Stimulated activated CD4-positive, alpha-beta T cell treated with anti-CD3 and anti-CD28 coated beads, Interleukin-1b, Interleukin-23, amount 100 ng/mL, for 1 hour (primary cell): ENCODE measurements at places on chromosomes 4 and X.

DNA sequence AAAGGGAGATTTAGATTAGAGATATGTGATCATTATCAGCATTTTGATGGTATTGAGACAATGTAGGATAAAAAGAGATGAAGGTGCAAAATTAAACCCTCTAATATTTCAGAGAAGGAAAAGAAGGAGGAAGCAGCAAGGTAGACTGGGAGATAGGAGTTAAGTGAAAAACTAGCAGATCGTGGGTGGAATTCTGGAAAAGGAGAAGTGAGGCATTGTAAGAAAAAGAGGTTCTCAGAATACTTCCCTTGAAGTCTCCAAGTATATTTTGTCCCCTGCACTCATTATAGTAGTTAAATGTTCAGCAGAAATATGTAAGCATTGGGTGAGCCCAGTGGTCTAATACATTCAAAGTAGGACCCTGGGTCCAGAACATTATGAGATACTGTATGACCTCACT, 30.3 kb downstream of the COPS4 start:
- no peak for DNase-seq

DNA sequence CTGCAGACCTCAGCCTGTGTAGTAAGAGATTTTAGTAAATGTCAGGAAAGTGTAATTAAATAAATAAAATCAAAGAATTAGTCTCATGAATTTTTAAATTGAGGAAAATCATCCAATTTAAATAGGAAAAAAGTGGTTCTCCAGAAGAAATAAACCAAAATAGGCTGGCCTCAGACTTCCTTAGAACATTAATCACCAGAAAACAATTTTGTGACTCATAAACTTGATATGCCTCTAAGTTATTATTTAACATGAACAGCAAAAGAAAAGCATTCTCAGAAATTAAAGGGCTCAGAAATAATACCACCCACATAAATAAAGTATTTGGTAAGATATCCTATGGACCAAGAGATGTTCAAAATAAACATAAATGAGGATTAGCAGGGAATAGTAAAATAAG, 14.3 kb downstream of the FAM47B start:
- no peak for DNase-seq

- no peak for DNase-seq
Observed at GRCh38 chr4:53515076-53515475, 76.2 kb downstream of the LNX1 start.

- no peak for DNase-seq
Observed at GRCh38 chr4:79611026-79611425, 203.0 kb upstream of the GK2 start.

DNA sequence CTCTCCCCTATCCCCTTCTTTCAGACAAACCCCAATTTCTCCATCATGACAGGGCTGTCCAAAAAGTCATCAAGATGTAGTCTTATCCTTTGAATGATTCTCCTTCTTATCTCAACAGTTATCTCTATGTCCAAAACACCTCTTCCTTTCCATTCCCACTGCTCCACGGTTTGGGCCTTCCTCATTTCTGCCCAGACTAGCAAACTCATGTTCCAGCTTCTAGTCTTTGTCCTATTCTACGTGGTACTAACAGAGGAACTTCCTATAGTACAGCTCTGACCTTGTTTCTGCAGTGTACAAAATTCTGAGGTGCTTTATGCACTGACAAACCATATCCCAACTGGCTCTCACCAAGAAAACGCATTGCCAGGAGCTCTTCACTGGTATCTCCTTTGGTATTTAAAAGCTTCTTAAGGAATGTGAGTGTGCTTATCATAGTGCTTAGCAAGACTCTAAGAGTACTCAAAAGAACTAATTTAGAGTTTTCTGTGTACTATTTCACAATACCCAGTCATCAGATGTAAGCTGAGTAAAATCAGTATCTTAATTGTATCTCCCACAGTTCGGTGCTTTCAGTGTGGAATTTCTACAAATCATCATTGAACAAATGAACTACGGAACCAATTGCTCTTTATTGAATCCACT, 65.5 kb downstream of the MAML3 start:
- DNase-seq, result no peak

GRCh38 chr4:7001271-7001670, 41.9 kb upstream of the TADA2B start:
- no peak for DNase-seq

DNA sequence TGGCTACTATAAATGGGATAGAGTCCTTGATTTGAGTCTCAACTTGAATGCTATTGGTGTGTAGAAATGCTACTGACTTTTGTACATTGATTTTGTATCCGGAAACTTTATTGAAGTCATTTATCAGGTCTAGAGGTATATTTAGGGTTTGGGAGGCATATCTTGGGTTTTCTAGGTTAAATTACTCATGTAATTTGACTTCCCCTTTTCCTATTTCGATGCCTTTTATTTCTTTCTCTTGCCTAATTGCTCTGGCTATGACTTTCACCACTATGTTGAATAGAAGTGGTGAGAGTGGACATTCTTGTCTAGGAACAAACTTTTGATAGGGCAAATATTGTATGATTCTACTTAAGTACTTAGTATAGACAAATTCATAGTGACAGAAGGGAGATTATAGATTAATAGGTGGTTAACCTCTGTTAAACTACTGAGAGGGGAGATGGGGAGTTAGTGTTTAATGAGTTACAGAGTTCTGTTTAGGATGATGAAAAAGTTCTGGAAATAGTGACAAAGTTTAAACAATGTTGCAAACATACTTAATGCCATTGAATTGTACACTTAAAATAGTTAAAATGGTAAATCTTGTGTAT, 22.8 kb upstream of the HSPA4L start:
- no peak for DNase-seq

DNA sequence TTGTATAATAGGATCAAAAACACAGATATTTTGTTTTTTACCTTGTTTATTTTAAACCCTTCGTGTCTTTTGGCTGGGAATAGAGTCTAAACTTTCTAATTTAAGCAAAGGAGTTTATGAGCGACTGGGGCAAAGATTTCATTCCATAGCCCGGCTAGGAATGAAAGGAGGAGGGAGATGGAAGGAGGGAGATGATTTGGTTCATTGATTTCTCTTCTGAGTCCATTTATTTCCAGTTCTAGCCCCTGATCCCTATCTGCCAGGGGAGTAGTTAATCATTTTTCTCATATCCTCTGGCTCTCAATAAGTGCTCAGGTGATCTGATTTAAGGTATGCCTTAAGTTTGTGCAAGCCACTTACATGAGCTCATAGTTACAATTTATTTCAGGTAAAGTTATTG, 120.0 kb downstream of the SPRY1 start:
- DNase-seq, result no peak

GRCh38 chr4:138428611-138429010, 186.5 kb upstream of the SLC7A11 start:
- DNase-seq, result no peak

- DNase-seq, result no peak
Observed at GRCh38 chrX:149040873-149041535, 464.1 kb downstream of the IDS start.

DNA sequence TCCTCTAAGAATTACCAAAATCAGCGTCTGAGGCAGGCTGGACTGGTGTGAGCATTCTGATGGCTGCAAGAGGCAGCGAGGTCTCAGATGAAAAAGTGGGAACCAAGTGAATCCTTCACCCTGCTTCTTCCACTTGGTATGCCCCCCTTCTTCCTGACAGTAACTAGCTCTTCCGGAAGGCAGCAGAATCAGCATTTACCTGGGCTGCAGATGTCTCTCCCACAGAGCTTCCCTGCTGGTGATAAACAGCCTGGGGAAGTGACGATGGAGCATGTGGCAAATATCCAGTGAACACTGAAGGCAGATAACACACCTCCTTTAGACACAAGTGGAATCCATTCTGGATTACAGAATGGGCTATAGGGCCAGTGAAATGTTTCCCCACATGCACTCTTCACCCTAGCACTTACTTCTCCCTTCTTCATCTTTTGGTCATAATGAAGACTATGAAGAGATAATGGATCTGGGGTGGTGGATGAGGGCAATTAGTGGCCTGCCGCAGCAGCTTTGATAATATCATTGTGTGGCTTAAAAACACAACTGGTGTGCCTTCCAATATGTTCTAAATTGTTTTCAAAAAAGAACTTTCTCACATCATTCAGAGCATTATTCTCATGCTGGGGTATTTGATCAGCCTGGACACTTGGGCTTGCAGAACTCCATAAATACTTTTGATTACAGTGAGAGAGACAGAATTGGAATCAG, 60.8 kb upstream of the TBC1D9 start:
- DNase-seq, result no peak

DNA sequence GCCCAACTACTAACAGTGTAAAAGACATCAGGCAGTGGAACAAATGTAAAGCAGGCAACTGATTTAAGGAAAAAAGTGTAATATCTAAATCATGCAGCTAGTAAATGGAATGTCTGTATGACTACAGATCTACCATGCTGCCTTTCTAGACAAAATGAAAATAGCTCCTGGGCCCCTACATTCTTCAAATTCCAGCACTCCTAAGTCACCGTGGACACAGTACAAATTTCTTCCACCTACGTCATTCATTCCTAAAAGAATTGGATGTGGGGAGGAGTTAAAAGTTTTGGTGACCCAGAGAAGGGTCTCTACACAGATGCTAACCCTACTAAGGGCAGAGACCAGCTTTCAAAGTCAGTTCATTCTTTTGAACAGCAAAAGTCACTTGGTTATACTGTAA, 137.2 kb upstream of the ARHGEF9 start:
- no peak for DNase-seq

GRCh38 chrX:40146262-40147125, 48.7 kb upstream of the BCOR start:
- no peak for DNase-seq

GRCh38 chrX:105725228-105725627, 97.1 kb upstream of the NRK start:
- no peak for DNase-seq

DNA sequence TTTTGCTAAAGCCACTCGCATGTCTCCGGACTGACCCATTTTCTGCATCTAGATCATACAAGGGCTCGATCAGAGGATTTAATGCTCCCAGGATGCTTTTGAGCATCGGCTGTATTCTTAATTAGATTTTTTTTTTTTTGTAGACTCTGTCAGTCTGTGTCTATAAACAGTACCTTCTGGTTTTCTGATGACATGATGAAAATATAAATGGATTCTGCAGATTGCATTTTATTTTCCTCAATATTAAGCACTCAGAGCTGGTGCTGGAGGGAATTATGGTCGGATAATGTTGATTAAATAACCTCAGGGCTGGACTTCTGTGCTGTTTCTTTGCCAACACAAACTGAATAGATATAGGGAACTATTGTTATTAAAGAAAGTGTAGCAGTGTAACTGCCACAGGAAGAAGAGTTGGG, 57.1 kb upstream of the LIMCH1 start:
- DNase-seq, result no peak

DNA sequence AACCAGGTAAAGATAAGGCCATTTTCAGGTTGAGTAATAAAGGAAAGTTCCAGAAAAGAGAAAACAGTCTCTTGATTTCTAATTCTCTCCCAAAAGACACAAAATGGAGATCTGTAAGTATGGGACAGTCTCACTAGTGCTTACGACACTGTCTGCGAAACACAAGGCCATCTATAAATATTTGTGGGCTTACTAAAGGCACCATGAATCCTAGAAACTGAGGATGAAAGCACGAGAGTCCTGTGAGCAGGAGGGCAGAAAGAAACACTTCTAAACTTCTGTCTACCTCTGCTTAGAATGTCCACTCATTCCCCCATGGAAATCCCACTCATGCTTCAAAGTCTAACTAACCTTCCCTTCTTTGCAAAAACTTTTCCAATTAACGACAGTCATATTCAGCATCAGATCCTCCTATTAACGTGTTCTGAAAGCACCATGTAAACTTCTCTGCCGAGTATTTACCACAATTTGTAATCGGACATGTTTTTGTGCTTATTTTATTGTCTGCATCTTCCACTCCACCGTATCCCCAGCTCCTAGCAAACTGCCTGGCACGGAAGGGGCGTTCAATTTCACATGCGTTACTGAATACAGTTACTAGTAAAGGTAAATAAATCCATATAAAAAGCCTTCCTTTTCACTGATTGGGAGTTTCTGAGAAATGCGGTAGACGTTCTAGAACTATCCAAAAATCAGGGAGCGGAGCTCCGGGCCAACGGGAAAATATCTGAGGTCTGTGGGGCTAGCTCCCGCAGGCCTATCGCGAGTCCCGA, 665 bp downstream of the PSMD10 start:
- no peak for DNase-seq

GRCh38 chr4:2357821-2358745, 60.4 kb downstream of the ZFYVE28 start:
- DNase-seq, result no peak

GRCh38 chr4:184103527-184104264, 114.0 kb downstream of the ENPP6 start:
- DNase-seq, result no peak

- DNase-seq, result no peak
Observed at GRCh38 chrX:6004529-6004928, 224.1 kb downstream of the NLGN4X start.

- no peak for DNase-seq
Observed at GRCh38 chr4:66585767-66586166, 915.5 kb upstream of the EPHA5 start.
